ENCODE measurements at places on chromosomes 1 and 21.

GRCh38 chr21:46424039-46424591, 34.6 kb upstream of the DIP2A start:
- no peak for DNase-seq

- no peak for DNase-seq
Measured at GRCh38 chr1:187034501-187034900, 205.8 kb downstream of the PLA2G4A start.

DNA sequence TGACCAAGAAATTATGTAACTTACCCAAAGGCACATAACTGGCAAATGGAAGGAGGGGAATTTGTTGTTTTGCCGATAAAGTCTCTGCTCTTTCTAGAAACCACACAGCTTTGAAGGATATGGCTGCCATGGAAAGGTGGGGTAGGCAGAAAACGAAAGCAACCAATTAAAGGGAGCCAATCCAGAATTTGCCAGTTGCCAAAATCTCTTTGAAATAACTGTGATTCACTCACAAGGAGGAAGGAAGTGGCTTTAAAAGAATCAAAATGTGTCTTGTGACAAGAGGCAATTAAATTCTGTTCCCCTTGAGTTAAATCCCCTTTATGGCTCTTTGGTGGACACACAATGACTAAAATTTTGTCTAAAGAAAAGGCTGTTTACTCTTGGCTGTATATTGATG, 61.2 kb upstream of the CCDC190 start:
- no peak for DNase-seq

- no peak for DNase-seq
Measured at GRCh38 chr1:186479162-186479561, 18.2 kb upstream of the PDC start.

- no peak for DNase-seq
Measured at GRCh38 chr1:198696211-198696610, 57.4 kb downstream of the PTPRC start.

- no peak for DNase-seq
Measured at GRCh38 chr1:224770336-224770693, 154.2 kb downstream of the CNIH3 start.

DNA sequence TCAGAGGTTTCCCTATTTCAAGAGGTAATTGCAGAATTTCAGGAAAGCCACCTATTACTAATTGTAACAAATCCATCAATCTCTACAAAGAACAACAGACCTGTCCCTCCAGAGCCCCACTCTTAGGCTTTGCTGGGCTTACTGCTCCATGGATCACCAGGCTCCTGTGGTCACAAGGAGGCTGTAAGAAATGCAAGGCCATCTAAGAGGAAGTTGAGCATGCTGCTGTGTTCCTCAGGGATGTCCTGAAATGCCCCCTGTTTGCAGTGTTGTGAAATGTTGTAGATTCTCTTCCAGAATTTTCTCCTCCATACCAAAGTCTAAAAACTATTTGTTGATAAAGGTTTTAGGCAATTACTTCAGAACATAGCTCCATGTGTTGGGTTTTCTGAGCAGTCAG, 24.4 kb upstream of the DUSP23 start:
- DNase-seq, result no peak

DNA sequence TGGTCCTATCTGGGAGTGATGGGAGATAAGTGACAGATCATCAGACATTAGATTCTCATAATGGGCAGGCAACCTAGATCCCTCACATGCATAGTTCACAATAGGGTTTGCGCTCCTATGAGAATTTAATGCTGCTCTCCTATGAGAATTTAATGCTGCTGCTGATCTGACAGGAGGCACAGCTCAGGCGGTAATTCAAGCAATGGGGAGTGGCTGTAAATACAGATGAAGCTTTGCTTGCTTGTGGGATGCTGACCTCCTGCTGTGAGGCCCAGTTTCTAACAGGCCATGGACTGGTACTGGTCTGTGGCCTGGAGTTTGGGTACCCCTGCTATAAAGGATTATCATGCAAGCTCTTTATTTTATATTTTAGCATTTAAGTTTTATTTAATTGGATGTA, 72.0 kb downstream of the ZMYM4 start:
- DNase-seq, result no peak

DNA sequence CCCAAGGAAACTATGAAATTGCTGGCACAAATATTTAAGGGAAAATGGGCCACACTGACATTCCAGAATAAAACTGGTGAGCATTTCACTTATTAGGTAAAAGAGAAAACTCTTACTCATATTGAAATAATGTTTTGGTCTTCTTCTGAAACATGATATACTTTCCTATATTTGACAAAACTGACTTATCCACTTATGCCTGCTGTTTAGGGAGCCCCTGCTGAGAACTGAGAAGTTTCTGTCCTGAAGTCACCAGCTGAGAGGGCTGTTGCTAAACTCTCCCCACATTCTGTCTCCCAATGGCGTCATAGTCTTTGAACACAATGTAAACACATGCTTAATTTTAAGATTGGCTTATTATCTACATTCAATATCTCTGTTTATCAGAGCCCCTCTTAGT, 46.8 kb upstream of the ZC3H11B start:
- no peak for DNase-seq

DNA sequence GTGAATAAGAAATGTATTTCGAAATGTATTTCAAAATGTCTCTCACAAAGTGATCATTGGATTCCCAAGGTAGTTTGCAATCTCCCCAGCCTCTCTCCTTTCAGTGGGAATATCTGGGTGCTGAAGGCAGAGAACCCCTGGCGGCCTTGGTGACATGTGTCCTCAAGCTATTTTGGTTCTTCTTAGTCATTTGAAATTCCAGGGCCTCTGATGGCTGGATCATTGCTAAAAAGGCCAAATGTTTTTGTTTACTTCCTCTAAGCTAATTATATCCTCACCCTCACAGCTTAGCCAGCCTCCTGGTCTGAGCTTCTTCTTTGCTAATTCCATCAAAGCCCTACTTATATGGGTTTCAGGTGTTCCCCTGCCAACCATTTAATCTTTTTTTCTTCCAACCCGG, 71.2 kb downstream of the LRRC40 start:
- no peak for DNase-seq

- DNase-seq, result no peak
Measured at GRCh38 chr1:145908653-145909052, 1.2 kb downstream of the ITGA10 start.

DNA sequence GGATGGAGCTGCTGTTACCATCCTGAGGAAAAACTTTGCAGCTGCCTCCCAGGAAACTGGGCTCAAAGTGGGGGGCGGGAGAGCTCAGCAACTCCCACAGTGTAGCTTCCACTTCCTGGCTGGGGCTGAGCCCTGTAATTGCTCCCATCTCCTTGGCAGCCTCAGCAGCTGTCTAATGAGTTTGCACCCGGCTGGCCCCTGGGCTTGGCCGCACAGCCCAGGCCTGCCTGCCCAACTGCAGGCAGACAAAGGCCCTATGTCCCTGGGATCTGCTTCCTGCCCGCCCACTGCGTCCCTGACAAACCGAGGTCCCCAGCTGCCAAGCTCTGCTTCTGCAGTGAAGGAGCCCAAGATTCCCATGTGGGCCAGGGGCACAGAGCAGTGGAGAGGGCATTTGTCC, 30.1 kb downstream of the EDN2 start:
- peak; percentile 85 for DNase-seq

DNA sequence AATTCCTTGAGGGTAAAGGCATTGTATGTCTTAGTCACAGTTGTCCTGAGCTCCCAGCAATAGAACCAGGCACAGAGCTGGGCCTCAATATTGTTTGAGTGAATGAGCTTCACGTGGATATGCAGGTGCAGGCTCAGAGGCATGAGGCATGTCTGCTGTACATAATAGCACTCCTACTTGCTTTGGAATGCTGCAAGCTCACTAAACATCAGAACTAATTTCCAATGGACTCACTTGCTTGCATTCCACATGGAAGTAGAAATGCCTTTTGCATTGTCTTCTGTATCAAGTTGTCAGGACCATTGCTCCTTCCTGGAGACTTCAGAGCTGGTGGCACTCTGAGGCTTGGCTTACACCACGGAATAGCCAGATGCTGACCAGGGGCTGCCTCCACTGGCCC, 37.1 kb downstream of the INAVA start:
- DNase-seq, result no peak

GRCh38 chr1:231419147-231419546, 2.9 kb downstream of the EGLN1 start:
- DNase-seq, result no peak

GRCh38 chr1:230277201-230278025, 148.7 kb downstream of the PGBD5 start:
- no peak for DNase-seq

DNA sequence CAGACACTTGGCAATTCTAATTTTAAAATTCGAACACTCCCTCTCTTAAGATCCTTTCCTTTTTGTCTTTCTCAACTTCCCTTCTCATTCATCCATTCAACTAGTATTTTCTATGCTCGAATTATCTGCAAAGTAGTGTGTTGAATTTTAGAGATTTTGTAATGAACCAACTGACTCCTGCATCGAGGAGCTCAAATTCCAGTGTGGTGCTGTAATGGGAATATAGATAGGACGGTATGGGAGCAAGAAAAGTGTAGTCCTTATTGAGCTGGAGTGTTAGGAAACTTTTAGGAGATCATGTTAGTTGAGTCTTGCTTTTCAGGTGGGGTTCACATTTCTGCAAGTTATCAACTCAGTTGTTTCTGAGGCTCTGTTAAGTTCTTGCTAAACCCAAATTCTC, 897.5 kb downstream of the TTLL7 start:
- no peak for DNase-seq

Data from amygdala (tissue), 56 donors.